ENCODE measurements at places on chromosomes 13 and 19. TPM values are rescaled to one million over a fixed set of nuclear protein-coding genes. Genes with fewer than 3 reads are reported as not detected.

Gene ZFR2
- total RNA-seq: 3.9 TPM

Gene NLRP11
- total RNA-seq: not detected

Gene RPS16
- total RNA-seq: 1,510 TPM

Gene PTH2
- total RNA-seq: not detected

Gene UBE2L5
- total RNA-seq: not detected

Gene DCLK1
- total RNA-seq: 3.9 TPM

- no peak for DNase-seq
Measured at GRCh38 chr13:67966065-67966464, 735.9 kb upstream of the PCDH9 start.

DNA sequence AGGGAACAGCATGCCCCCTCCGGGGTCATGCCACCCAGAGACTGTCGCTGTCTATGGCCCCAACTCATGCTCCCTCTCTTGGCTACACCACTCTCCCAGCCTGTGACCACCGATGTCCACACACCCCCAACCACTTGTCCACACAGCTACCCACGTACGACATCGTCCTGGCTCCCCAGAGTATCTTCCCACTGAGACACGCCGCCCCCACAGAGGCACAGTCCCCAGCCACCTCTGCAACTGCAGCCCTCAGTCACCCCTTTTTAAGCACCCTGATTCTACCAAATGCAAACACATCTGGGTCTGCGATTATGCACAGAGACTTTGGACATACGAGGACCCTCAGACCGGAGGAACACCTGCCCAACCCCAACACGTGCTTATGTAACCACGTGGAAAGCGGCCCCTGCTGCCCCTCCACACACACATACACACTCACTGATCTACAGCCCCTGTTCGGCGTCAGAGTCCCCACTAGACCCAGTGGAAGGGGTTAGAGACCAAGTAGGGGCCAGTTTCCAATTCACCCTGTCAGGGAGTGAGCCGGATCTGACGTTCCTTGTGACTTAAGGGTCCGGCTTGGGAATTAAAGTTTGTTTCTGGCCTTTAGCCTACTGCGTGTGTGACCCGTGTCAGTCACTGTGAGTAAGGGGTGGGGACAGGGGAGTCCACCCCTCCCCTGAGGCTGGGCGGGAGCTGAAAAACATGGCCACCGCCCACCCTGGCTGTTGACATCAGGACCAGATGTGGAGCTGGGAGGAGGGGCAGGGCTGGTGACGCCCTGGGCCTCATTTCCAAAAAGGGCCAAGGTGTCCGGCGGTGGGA, 11.9 kb upstream of the AXL start:
- DNase-seq: no peak

- DNase-seq: no peak
Measured at GRCh38 chr13:104522235-104523072, 1456.2 kb upstream of the SLC10A2 start.

GRCh38 chr13:89282241-89282640, 1611.1 kb downstream of the SLITRK5 start:
- DNase-seq: no peak

DNA sequence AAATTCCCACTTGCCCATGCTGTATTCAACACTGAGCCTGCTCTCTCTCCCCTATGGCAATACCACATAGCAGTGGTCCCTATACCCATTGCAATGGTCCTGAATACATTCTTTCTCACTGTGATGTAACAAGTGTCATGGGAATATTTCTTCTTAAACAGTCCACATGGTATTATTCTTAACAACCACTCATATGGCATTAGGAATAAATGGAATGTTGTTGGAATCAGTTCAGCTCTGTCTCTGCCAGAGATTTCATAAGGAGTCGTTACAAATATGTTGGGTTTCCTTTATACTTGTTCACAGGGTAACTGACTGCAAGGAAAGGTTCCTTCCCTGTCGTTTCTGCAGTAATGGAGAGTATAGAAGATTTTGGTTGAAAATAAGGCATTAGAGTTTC, 128.3 kb upstream of the SPATA13 start:
- no peak for DNase-seq

- no peak for DNase-seq
Measured at GRCh38 chr13:79988573-79988972, 352.4 kb downstream of the SPRY2 start.

DNA sequence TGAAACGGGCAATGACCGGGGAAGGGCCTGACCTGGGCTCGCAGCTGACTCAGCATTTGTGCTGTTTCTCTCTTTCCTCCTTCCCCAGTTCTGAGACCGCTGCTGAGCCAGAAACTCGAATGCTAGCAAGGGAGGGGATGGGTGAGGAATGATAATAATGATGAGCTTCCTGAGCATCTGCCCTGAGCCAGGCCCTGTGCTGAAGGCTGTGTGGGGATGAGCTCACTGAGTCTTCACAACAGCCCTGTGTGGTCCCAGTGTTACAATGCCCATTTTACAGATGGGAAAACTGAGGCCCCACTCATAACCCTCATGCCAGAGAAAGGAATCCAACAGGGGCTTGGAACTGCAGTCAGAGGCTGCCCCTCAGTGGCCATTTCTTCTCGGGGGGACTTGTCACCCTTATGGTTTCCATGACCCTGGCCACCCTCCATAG, 8.1 kb downstream of the SULT2B1 start:
- no peak for DNase-seq

DNA sequence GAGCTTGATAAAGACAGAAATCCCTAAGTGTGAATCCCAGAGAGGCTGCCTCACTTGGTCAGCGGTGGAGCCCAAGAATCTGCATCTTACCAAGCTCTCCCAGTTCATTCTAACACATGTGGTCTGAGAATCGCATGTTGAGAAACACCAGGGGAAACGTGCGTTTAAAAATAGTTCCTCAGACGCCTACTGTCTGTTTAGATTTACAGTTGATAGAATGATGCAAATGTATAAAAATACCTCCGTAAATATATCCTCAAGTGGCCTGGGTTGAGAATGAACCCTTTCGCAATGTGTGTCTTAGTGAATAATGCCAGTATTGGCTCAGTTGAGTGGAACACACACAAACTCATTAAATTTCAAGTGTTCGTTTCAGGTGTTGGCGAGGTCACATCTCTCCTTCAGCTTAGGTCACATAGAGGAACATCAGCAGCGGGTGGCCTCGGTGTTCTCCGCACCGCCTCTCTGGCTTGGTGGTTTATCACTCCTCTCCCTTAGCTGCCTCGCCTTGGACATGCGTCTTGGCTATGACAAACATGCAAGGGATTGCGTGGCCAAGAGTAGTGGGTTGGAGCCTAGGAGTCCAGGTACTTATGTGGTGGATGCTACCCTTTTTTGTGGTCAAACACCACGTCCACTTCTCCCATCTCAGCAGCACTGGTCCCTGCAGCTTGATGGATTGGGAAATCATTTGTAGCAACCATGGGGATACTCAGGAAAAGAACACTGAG, 117.6 kb upstream of the SPATA13 start:
- DNase-seq: no peak

- no peak for DNase-seq
Measured at GRCh38 chr13:20860844-20861243, 41.7 kb downstream of the XPO4 start.
